ENCODE measurements at places on chromosomes 6 and 20.

- DNase-seq: no peak
Measured at GRCh38 chr20:59740621-59741020, 136.3 kb downstream of the PHACTR3 start.

- DNase-seq: no peak
Measured at GRCh38 chr6:40485300-40485699, 101.9 kb downstream of the LRFN2 start.

GRCh38 chr6:149941583-149942460, at the start of gene ULBP2:
Gene ULBP2 (plus strand): TSS chr6:149942014. CDS start chr6:149942073, 59 bp downstream.
- peak; percentile 92 for DNase-seq

- DNase-seq: no peak
Measured at GRCh38 chr20:62792182-62792939, 3.9 kb upstream of the MRGBP start.

GRCh38 chr20:2524709-2525506, 11.5 kb upstream of the TMC2 start:
- peak; percentile 52 for DNase-seq

DNA sequence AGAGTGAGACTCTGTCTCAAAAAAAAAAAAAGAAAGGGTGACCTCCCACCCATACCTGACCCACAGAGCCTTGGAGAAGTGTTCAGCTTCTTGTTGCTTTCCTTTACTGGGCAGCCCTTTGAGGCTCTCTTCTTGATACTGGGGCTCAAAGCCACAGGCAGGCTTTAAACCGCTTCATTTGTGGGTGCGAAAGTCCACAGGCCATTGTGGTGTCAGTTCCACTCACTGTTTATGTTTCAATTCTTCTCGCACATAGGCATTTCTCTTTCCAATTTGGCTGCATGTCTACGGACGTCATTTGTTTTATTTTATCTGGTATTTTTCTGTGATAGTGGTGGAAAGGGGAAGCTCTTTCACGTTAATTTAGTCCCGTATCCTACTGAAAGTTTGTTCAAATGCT, 34.6 kb downstream of the PPARD start:
- no peak for DNase-seq

- no peak for DNase-seq
Measured at GRCh38 chr6:5379647-5380242, 118.4 kb downstream of the FARS2 start.

- peak; percentile 70 for DNase-seq
Measured at GRCh38 chr6:113855500-113856374, 1.4 kb upstream of the MARCKS start.

- no peak for DNase-seq
Measured at GRCh38 chr6:107110200-107110599, 5.1 kb downstream of the BEND3 start.

DNA sequence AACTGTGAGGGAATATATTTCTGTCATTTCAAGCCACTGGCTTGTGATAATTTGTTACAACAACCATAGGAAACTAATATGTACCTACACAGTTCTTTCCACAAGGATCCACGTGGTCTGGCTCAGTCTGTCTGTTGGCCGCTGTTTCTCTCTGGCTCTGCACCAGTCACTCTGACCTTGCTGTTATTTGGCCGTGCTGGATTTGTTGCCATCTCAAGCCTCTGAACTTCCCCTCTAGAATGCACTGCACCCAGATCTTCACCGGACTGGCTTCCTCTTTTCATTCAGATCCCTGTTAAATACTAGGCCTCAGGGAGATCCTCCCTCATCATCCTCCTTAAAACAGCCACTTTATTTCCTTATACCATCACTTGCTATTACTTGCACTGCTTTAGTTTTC, 446.8 kb downstream of the TFAP2B start:
- peak; percentile 61 for DNase-seq

DNA sequence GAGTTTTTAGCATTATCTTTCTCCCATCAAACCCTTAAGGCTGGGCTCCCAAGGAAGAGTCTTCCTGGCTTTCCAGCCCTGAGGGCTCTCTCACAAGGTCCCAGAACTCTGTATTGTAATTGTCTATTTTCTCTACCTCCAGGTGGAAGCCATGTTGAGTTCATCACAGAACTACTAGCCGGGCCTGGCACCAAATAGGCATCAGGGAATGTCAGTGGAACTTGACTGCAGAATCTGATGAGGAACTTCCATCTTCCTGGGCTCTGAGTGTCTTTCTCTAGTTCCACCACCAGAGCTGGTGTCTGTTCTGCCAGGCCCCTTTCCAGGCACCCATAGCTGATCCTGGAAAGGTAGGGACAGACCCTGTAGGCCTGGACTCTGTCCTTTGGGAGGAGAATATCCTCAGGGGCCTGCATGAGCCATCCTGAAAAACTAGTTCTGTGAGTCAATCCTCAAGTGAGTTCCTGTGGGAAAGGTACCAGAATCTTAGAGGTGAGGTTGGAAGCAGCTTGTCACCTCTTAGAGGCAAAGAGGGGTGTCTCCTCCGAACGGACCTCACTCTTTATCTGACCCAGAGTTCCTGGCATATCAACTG, 11.1 kb upstream of the TOP1 start:
- no peak for DNase-seq

DNA sequence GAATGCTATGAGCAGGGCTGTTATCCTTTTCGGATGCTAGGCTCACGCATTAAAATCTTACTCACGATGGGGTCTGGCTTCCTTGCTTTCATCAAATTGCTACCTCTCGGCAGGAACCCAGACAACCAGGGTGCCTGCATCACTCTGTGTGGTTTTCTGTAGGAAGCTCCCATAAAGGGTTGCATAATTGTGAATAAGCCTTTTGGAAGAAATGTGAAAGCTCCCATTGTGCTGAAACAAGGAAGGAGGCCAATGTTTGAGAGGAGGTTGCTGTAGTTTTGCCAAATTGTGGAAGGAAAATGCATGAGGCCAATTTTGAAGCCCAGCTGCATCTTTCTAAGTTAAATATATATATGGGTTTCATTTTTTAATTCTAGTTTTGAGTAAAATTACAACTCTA, 615.5 kb downstream of the C6orf118 start:
- DNase-seq: peak; percentile 87

DNA sequence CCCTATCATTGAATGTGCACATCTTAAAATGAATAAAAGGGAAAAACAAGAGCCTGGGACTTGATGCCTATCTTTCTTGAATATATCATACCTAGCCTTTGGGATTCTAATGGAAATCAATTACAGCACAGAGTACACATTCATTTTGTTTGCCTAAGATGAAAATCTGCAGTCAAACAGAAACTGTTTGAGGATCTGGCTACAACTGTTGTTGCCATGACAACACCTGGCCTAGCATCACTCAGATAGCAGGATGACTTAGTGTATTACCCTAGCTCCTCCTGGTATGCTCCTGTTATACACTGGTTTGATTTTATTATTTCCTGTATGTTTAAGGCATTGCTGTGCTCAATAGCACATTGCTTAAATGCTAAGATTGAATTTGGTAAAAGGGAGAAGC, 71.5 kb upstream of the LAMP5 start:
- DNase-seq: peak; percentile 70

DNA sequence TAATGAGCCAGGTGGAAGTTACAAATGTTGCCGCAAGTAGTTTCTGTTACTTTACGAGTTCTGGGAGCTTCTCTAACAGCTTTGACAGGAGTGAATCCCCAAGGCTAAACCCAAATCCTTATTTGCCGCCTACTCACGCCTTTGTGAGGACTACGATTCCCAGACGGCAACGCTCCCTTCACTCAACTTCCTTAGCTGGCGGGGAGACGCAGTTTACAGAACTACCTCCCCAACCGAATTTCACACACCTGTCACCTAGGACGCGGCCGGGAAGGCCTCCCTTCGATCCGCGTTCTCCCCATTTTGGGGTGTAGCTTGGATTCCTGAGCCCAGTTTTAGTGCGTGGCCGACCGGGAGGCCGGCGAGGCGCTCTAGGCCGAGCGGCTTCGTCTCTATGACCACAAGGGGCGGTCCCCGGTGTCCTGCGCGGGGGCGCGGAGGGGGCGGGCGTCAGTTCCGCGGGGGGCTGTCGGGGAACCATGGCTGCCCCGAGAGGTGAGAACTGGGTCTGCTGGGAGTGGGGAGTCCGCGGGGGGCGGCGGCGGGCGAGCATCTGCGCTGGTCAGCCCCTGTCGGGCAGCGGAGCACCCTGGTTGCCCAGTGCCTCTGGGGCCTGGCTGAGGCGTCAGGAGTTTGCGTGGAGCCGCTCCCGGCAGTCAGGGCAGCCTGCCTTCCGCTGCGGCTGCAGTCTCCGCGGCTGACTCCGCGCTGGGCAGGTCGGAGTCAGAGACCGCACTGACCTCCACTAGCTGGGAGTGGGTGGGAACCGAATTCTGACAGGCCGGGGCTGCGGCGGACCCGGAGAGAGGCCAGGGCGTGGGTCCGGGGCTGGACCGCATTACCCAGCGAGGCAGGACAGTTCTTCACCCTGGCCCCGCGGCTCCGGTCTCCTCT, at the start of gene SLC35A1:
Gene SLC35A1 (plus strand): TSS at position 450 of the 894 bp plus-strand sequence. CDS start 30 bp downstream, at position 480.
- peak; percentile 93 for DNase-seq

DNA sequence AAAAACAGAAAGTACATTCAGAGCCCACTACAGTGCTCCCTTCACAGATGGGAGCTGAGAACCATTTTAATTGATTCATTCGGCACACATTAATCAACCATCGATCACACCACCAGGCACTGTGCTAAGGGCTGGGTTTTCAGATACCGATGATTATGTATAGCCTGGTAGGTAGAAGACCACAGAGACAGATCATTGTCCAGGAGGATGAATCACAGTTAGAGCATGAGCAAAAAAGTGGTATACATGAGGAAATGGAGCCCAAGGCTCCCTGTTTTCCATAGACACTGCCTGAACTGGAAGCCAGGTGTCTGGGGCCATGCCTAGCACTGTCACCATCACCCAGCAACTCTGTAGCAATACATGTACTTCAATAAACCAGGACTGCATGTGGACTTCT, 9.0 kb upstream of the PRDM1 start:
- no peak for DNase-seq

DNA sequence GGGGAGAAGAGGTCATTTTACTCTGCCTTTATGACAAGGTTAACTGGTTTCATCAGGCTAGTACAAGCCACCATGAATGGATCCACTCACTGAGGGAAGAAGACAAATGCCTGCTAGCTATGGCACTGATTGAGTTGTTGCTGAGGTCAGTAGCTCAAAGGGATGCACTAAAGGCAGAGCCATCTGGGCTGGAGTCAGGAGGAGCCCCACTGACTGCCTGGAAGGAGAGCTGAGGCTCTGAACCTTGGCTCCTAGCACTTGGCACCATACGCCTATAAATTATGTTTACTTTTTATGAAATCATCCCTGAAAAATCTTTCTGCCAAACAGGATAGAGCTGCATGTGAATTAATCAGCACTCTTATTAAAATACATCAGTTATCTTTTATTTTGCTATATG, 104.6 kb downstream of the DTD1 start:
- DNase-seq: no peak

DNA sequence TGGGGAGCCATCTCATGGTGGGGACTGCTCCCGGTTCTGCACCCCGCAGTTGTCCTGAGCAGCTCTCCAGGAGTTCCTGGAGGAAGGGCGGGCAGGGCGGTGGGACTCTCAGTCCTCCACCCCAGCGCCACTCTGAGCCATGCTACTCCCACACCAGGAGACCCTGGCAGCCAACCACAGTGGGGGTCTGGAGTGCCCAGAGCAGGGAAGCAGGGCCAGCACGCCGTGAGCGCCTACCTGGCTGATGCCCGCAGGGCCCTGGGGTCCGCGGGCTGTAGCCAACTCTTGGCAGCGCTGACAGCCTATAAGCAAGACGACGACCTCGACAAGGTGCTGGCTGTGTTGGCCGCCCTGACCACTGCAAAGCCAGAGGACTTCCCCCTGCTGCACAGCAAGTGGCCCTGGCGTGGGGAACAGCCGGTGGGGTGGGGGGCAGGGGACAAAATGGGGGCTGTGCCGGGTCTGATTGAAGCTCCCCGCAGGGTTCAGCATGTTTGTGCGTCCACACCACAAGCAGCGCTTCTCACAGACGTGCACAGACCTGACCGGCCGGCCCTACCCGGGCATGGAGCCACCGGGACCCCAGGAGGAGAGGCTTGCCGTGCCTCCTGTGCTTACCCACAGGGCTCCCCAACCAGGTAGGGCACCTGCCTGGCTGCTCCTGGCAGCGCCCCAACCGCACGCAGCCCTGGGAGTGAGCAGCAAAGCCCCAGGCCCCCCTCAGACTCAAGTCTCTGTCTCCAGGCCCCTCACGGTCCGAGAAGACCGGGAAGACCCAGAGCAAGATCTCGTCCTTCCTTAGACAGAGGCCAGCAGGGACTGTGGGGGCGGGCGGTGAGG, 1.6 kb upstream of the TNFRSF6B start:
- DNase-seq: no peak

- no peak for DNase-seq
Measured at GRCh38 chr6:150813993-150814359, 51.5 kb upstream of the MTHFD1L start.

DNA sequence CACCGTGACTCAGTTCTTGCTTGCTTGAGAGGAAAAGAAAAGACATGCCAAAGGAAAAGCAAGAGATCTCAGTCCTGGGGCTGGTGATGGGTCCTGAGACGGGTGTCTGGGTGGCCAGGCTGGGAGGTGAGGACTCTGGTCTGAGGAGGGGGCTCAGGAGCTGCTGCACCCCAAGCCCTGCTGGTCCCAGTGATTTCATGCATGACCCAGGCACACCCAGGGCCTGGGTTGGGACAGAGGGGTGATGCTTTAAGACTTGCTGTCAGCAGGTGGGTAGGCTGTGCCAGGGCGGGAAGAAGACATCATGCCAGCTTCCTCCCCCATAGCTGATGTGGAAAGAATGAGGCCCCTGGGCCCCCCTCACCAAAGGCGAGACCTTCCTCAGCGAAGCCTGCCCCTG, 65.1 kb upstream of the PMEPA1 start:
- DNase-seq: no peak

DNA sequence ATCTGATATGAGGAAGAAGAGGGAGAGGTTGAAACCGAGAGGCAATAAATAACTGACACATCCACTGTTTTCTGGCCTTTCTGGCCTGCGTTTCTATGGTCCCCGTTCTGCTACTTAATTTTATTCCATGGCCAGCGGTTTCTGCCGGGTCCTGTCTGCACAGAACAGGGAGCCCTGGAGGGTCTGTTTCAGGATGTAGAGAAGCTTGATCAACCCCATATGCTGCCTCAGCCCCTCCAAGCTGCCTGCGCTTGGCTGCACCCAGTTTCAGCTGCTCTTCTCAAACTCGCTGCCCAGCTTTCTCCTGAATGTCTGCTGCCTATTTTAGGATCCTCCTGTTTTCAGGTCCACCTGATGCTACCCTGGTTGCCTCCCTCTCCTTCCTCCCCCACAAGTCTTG, 18.5 kb upstream of the PACSIN1 start:
- no peak for DNase-seq

- DNase-seq: peak; percentile 7
Measured at GRCh38 chr20:11063444-11063843, 389.6 kb upstream of the JAG1 start.

GRCh38 chr6:134117409-134117808, 65.0 kb upstream of the SLC2A12 start:
- DNase-seq: peak; percentile 40

- DNase-seq: no peak
Measured at GRCh38 chr6:24397631-24398030, 5.1 kb upstream of the MRS2 start.

GRCh38 chr6:124795643-124796463, 166.4 kb upstream of the RNF217 start:
- peak; percentile 69 for DNase-seq

- DNase-seq: no peak
Measured at GRCh38 chr6:52243282-52243893, 912 bp downstream of the IL17F start.
